ENCODE measurements at places on chromosomes 3 and 15. TPM values are rescaled to one million over a fixed set of nuclear protein-coding genes. Genes with fewer than 3 reads are reported as not detected.

Gene IMPG2
- 0.80 TPM for total RNA-seq

Gene RARRES1
- total RNA-seq: 0.99 TPM

DNA sequence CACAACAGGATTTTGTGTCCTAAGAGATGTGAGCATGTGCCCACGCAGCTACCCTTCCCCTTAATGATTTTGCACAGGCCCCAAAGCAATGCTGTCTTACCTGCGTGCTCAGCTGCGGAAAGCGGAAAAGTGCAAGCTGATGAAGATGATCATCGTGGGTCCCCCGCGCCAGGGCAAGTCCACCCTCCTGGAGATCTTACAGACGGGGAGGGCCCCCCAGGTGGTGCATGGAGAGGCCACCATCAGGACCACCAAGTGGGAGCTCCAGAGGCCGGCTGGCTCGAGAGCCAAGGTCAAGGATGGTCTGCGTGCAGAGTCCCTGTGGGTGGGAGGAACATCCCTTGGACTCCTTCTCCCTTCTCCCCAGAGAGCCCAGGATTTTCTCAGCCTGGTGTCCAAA is 103.1 kb downstream of the LRRK1 start:
- no peaks in the 10 kb centered on the region for H3K27me3 ChIP-seq
- no peak overlapping the region for H3K27ac ChIP-seq
- peaks cover 3% of the 10 kb centered on the region for H3K4me1 ChIP-seq
- no peak overlapping the region for H3K4me3 ChIP-seq

DNA sequence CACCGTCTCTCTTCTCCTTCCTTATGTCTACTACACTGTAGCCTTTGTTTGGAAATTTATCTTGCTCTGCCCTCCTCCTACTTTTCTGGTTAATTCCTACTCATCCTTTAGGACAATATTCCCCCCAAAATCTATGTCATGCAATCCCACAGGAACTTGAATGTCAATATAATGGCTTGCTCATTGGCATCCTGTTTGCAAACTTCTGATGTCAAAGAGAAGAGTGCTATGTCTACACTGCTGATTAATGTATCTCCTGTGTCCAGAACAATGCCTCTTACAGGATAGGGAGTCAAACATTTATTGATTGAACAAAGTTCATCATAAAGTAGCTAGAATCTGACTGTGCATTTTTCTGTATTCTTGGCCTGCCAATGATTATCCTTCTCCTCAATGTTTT is 22.8 kb downstream of the SIDT1 start:
- no peak overlapping the region for H3K4me3 ChIP-seq
- DNase-seq: no peak
- H3K4me1 ChIP-seq: no peaks in the 10 kb centered on the region

DNA sequence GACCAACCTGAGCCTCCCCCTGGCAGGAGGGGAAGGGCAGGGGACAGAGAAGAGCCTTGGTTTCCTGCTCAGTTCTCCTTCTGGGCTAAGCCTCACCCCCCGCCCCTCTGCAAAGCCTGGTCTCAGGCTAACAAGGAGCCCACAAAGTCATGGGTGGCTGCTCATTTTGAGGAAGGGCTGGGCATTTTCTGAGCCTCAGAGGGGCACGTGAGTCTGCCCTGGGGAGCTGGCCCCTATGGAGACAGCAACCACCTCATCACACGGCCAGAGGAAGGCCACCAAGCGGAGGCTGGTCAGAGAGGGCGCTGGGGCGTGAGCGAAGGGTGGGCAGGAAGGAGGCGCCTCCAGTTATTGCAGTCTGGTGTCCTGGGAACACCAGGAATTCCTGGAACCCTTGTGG is 18.7 kb downstream of the ABTB1 start:
- H3K4me3 ChIP-seq: no peak overlapping the region
- peaks cover 4% of the 10 kb centered on the region for H3K36me3 ChIP-seq
- DNase-seq: peak; percentile 71

DNA sequence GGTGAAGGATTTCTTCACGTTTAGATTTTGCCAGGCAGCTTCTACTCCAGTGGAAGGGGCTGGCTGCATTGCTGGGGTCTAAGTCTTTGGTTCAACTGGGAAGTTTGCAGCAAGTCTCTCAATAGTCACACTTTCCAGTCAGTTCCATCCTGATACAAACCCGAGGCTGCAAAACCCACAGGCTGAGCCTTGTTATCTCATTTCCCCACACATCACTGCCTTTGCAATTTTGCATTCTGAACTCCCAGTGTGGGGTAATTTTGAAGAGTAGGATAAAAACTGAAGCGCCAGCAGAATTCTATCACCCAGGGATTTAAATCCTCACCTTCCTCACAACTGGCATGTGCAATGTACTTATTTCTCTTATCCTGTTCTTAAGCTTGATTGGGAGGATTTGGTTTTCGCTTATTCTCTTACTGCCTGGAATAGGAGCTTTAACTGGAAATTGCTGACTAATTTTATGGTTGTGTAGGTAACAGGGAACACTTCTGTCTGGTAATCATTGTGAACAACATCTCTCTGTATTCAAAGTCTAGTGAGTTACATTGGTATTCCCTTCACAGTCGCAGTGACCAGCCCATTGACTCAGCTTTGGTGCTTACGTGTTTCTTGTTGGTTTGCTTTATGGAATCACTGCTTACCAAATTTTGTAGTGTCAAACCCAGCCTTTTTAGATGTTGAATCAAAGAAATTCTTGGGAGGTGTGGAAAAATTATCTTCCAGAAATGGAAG is 142.0 kb upstream of the TOPAZ1 start:
- no peak overlapping the region for H3K4me3 ChIP-seq
- DNase-seq: no peak
- peaks cover 15% of the 10 kb centered on the region for H3K4me1 ChIP-seq
- no peak overlapping the region for H3K27ac ChIP-seq

DNA sequence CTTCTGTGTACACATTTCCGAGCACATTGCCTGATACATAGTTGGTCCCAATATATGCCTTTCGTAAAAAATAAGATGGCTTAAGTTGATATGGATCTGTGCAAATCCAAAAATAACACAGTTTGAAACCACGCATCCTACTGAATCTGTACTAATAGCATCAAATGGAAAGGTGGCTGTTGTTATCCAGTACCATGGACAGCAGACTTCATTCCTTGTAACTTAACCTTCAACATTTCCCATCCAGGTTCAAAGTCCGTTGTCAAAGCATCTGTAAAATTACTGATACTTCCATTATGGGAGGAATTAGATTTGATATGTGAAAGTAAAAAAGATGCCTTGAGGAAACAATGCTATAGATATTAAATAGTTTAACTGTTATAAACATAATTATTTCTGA is 65.5 kb upstream of the C3orf49 start:
- no peak overlapping the region for H3K27ac ChIP-seq
- H3K36me3 ChIP-seq: no peaks in the 10 kb centered on the region
- H3K4me1 ChIP-seq: no peaks in the 10 kb centered on the region
- no peak overlapping the region for H3K4me3 ChIP-seq
- peaks cover 8% of the 10 kb centered on the region for H3K27me3 ChIP-seq
